ENCODE measurements at places on chromosomes 12 and 14. TPM values are rescaled to one million over a fixed set of nuclear protein-coding genes. Genes with fewer than 3 reads are reported as not detected.

DNA sequence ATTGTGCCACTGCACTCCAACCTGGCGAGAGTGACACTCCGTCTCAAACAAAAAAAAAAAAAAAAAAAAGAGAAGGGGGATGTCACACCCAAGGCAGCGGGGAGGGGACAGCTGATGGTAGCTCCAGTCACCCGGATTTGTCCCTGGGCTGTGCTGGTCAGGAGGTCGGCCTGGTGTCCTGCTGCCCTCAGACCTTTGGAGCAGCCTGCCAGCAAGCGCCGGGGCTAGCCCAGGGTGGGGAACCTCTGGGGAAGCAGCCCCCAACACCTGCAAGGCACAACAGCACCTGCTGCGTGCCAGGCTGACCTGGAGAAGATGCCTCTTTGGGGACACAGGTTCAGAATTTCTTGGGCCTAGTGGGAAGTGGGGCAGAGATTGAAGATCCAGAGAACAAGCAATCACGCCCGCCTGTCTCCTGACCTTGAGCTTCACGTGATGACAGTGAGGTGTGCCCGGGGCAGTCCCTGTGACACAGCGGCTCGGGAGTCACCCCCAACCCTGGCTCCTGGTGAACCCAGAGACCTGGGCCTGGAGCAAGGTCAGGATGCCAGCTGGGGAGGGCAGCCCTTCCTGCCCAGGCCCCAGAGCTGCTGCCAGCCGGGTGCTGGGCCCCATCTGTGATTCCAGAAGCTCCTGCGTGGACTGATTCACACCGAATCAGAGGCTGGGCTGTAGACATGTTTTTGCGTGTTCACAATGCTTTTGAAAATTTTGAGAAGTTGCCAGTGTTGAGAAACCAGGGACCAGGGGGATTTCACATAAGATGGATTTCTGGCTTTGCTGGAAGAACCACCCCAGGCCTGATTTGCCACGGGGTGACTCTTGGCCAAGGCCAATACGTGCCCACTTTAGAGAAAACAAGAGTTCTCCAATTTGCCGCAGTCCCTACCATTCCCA, 66.4 kb downstream of the RFLNA start:
- DNase-seq: peak; percentile 44

- no peak for DNase-seq
These were observed 221.2 kb downstream of the NELL2 start for GRCh38 chr12:44654646-44655639.

DNA sequence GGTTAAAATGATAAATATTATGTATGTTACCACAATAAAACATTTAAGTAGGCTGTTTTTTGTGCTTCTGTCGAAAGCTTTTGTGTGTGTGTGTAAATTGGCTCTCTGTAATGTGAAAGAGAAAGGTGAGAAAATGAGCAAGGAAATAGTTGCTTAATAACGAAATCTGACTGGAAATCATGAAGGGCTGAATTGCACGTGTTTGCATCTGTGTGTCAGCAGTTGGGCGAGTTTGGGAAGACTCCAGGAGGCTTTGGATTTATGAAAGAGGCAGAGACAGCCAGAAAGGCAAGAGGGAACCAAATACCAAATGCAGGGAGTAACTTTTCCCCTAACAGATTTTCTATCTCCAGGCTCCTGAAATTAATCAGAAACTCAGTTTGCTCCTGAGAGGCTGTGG, 47.2 kb upstream of the PLEKHG3 start:
- DNase-seq: peak; percentile 83

DNA sequence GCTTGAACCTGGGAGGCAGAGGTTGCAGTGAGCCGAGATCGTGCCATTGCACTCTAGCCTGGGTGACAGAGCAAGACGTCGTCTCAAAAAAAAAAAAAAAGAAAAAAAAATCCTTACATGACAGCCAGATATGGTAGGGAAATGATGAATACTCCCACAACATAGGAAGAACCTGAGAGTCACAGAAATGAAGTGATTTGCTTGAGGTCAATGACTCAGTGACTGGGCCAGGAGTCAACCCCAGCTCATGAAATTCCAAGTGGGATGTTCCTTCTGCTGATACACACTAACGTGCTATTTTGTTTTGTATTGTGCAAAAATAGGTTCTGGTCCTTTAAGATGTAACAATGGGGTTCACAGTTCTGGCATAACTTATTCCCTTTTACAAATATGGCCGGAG, 9.0 kb downstream of the RHOF start:
- peak; percentile 91 for DNase-seq

The FGF23 gene
- not detected for total RNA-seq

The ARHGDIB gene
- 7.2 TPM for total RNA-seq

Data from fibroblast of the aortic adventitia (primary cell).